ENCODE measurements at places on chromosomes 6 and 20.

GRCh38 chr6:22789315-22789714 lies 219.9 kb downstream of the HDGFL1 start:
- no peaks in the 10 kb centered on the region for H3K27me3 ChIP-seq
- H3K4me3 ChIP-seq, result no peak overlapping the region
- no peak for DNase-seq
- no peaks in the 10 kb centered on the region for H3K4me1 ChIP-seq

GRCh38 chr6:15359335-15359862 lies 113.5 kb downstream of the JARID2 start:
- H3K4me3 ChIP-seq, result no peak overlapping the region
- peaks cover 8% of the 10 kb centered on the region for H3K36me3 ChIP-seq
- DNase-seq, result no peak
- peaks cover 25% of the 10 kb centered on the region for H3K4me1 ChIP-seq
- no peak overlapping the region for H3K27ac ChIP-seq

DNA sequence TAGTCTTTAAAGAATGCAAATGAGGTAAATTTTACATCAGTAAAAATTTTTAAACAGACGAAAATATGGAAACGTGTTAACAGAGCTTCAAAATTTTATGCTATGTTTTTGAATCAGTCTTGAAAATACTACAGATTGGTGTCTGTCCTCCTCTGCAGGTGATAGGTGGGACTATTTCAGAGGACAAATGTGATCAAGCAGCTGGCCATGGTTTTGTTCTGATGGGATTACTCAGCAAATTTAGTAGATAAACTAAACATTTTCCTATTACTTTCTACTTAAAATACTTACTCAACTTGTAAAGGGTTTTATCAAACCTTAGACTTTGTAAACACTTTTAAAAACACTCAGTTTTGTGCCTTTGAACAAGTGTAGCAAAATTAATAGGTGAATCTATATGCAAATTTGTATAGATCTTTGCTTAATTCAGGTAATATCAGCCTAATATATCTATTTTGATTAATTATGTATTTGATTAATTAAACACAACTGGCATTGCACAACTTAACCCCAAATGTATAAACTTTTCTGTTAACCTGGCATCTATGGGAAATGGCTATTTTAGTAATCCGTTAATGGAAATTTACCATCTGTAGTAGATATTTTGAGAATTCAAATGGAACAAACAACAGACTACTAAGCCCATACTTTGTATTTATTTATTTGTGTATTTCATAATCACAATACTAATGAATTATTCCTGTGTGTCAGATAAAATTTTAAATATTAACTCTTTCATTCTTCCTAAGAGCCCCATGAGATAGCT lies 22.5 kb downstream of the ADGRB3 start:
- DNase-seq, result no peak
- no peaks in the 10 kb centered on the region for H3K36me3 ChIP-seq
- H3K27me3 ChIP-seq, result no peaks in the 10 kb centered on the region
- no peak overlapping the region for H3K4me3 ChIP-seq
- H3K4me1 ChIP-seq, result no peaks in the 10 kb centered on the region

DNA sequence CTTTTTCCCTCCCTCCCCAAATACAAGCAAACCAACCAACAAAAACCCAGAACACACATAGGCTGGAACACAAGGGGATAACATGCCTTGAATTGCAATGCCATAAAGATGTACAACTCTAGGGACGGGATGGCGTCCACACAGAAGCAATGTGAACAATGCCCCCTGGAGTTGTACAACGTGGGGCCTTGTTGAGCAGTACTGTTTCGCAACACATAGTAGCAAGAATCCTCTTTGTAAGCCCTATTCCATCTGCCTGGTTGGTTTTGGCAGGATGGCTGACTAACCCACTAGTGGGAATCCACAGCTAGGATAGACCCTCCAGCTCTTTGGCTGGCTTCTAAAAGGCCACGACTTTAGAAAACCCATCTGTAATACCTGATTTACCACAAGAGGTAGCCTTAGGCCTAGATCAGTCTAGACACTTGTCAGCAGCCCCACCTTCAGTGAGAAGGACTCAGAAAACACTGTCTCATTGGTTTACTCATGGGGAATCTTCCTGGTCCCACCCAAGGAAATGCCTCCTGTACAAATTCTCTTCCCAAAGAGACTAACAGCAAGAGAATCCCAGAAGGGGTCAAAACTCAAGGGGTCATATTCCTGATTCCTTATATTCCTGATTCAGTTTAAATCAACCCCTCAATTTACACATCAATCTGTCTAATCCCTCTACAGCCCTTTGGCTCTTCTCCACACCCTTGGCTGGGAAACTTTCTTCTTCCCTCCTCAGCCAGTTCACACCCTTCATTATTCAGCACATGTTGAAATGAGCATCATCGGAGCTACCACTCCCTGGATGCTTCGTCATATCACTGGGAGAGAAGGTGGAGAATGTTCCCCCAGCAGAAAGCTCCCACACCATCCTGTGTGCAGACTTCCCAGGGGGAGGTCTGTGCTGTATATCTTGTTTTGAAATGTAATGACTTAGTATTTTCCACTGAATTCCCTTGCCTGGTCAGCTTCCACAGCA lies 622.4 kb upstream of the FLRT3 start:
- H3K4me1 ChIP-seq, result no peaks in the 10 kb centered on the region
- H3K36me3 ChIP-seq, result no peaks in the 10 kb centered on the region
- no peak overlapping the region for H3K27ac ChIP-seq
- H3K27me3 ChIP-seq, result no peaks in the 10 kb centered on the region

GRCh38 chr6:145548933-145549648 lies 186.2 kb downstream of the EPM2A start:
- H3K27ac ChIP-seq, result no peak overlapping the region
- H3K27me3 ChIP-seq, result peaks cover 2% of the 10 kb centered on the region
- DNase-seq, result no peak
- no peak overlapping the region for H3K4me3 ChIP-seq
- no peaks in the 10 kb centered on the region for H3K4me1 ChIP-seq

DNA sequence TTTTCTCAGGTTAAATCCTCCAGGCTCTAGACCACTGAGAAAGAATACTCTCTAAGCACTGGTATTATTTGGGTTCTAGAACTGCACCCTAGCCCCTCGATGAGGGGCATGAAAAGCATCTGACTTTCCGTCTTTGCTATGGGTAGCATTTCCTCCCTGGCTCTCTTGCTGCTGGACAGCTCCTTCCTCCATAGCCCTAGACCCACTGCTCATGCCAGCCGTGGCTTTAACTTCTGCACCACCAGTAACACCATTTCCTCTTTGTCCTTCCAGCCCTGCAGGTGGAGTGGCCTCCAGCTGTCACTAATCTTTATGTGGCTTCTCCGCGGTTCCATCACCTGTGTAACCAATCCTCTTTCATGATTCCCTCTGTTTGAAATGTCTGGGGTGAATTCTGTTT lies 194.9 kb downstream of the SCP2D1 start:
- no peaks in the 10 kb centered on the region for H3K27me3 ChIP-seq
- DNase-seq, result no peak
- no peaks in the 10 kb centered on the region for H3K4me1 ChIP-seq
- no peaks in the 10 kb centered on the region for H3K36me3 ChIP-seq
- H3K4me3 ChIP-seq, result no peak overlapping the region
- no peak overlapping the region for H3K27ac ChIP-seq

GRCh38 chr20:4150070-4150441 lies 134.7 kb upstream of the RNF24 start:
- no peak for DNase-seq
- H3K4me3 ChIP-seq, result peak overlapping the region; percentile 82

- peaks cover 30% of the 10 kb centered on the region for H3K27me3 ChIP-seq
- DNase-seq, result no peak
- H3K27ac ChIP-seq, result no peak overlapping the region
- H3K4me3 ChIP-seq, result peak overlapping the region; percentile 16
Observed at GRCh38 chr20:57451431-57451794, 60.2 kb downstream of the RBM38 start.

- no peak for DNase-seq
- peaks cover 27% of the 10 kb centered on the region for H3K27me3 ChIP-seq
- H3K27ac ChIP-seq, result peak overlapping the region; percentile 16
- H3K36me3 ChIP-seq, result no peaks in the 10 kb centered on the region
Observed at GRCh38 chr6:18485660-18486435, 98.7 kb downstream of the RNF144B start.

DNA sequence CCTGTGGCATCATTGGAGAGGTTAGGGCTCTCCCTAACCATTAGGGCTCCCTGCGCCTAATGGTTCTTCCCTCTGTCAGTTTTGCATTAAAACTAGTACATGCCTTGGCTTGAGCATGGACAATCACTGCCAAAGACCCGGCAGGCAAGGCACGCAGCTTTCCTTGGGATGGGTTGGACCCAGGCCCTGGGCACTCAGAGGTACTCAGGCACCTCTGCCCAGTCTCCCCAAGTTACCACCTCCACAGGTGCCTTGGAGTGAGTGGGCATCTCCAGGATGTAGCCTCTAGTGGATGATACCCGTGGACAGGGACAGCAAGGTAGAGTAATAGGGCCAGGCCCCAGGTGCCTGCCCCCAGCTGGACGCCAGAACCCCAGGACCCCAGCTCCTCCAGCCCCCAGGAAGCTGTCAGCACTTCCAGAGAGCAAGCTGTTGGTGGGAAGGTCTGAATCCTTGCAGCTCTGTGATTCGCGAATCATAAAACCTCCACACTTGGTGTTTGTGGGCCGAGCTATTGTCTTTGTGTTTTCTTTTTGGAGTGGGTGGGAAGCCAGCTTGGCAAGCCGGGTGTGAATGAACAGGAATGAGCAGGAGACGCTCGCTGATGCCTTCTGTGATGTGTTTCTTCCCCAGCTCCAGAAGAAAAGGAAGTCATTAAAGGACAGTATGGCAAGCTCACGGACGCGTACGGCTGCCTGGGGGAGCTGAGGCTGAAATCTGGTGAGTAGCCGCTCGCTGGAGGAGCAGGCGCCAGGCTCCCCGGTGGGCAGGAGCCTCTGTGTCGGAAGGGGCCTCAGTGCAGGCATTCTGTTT lies 35.1 kb downstream of the SYNJ2 start:
- H3K4me3 ChIP-seq, result no peak overlapping the region
- no peaks in the 10 kb centered on the region for H3K27me3 ChIP-seq
- H3K4me1 ChIP-seq, result peaks cover 24% of the 10 kb centered on the region

DNA sequence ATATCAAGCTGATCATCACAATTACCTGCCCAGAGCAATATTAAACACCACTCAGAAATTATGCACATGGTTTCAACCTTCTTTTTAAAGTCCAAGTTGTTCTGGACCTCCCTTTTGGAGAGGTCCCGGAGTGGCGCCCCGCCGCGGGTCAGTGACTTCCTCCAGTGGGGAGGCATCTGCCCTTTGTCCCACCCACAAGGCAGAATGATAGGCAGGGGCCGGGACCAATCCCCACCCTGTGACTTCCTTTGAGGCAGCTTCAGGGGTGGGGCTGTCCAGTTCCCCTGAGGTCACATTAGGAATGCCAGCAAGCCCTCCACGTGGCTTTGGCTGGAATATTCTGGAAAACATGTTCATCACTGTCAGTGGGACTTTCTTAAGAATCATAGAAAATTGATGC lies 207.0 kb downstream of the ANKRD60 start:
- H3K4me1 ChIP-seq, result no peaks in the 10 kb centered on the region
- no peak overlapping the region for H3K27ac ChIP-seq
- DNase-seq, result no peak
- H3K36me3 ChIP-seq, result no peaks in the 10 kb centered on the region
- no peak overlapping the region for H3K4me3 ChIP-seq

- no peak for DNase-seq
- no peaks in the 10 kb centered on the region for H3K4me1 ChIP-seq
- no peak overlapping the region for H3K27ac ChIP-seq
- H3K4me3 ChIP-seq, result no peak overlapping the region
- no peaks in the 10 kb centered on the region for H3K36me3 ChIP-seq
Observed at GRCh38 chr20:61814726-61815125, 251.0 kb downstream of the TAF4 start.

GRCh38 chr6:33160728-33161344 lies 31.4 kb downstream of the COL11A2 start:
- H3K27ac ChIP-seq, result peak overlapping the region; percentile 82
- H3K27me3 ChIP-seq, result no peaks in the 10 kb centered on the region
- no peak for DNase-seq
- peak overlapping the region; percentile 87 for H3K4me3 ChIP-seq
- peaks cover 12% of the 10 kb centered on the region for H3K4me1 ChIP-seq

DNA sequence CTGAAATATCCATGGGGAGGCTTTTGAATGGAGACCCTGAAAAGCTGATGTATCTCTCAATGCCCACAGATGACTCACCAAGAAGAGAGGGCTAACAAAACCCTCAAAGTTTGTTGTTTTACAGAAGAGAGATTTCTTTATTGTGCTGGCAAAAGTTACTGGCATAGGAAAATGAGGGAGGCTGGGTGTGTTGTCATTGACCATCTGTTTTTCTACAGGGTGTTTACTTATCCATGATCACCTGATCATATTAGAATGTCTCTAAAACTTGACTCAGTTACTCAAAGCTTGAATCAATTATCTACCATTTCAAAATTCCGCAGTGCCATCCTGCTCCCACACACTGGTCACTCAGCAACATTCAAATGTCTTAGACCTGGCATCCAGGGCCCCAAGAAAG lies 9.8 kb downstream of the NCOA6 start:
- H3K27ac ChIP-seq, result no peak overlapping the region
- H3K4me3 ChIP-seq, result no peak overlapping the region
- H3K36me3 ChIP-seq, result no peaks in the 10 kb centered on the region
- peaks cover 3% of the 10 kb centered on the region for H3K4me1 ChIP-seq
- no peaks in the 10 kb centered on the region for H3K27me3 ChIP-seq
- DNase-seq, result no peak

- no peak for DNase-seq
- peaks cover 6% of the 10 kb centered on the region for H3K4me1 ChIP-seq
- H3K4me3 ChIP-seq, result no peak overlapping the region
- no peak overlapping the region for H3K27ac ChIP-seq
- peaks cover 13% of the 10 kb centered on the region for H3K27me3 ChIP-seq
Observed at GRCh38 chr20:62694868-62695267, 13.8 kb upstream of the NTSR1 start.

GRCh38 chr6:55917751-55918415 lies 42.5 kb upstream of the BMP5 start:
- no peak overlapping the region for H3K27ac ChIP-seq
- no peak for DNase-seq
- no peak overlapping the region for H3K4me3 ChIP-seq
- H3K27me3 ChIP-seq, result no peaks in the 10 kb centered on the region

DNA sequence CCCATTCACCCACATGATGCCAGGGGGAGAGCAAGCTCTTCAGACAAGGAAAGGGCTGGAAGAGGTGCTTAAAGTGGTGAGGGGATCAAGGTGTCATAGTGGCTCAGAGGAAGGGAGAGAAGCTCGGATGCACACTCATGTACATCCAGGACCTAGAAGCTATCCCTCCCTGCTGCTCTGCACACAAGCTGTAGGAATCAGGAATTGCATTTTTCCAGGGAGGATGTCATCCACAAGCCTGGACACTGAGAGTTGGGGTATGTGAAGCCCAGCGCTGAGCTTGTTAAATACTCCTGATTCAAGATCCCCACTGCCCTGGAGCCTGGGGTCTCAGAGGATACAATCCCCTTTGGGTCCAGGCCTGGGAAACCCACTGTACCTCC lies 85.8 kb upstream of the CCDC167 start:
- DNase-seq, result no peak
- no peaks in the 10 kb centered on the region for H3K4me1 ChIP-seq
- H3K36me3 ChIP-seq, result no peaks in the 10 kb centered on the region
- H3K4me3 ChIP-seq, result no peak overlapping the region

- H3K36me3 ChIP-seq, result no peaks in the 10 kb centered on the region
- peaks cover 3% of the 10 kb centered on the region for H3K4me1 ChIP-seq
- DNase-seq, result no peak
- no peaks in the 10 kb centered on the region for H3K27me3 ChIP-seq
Observed at GRCh38 chr6:53815381-53816119, 20.7 kb downstream of the LRRC1 start.

- peaks cover 13% of the 10 kb centered on the region for H3K36me3 ChIP-seq
- no peak overlapping the region for H3K27ac ChIP-seq
- no peaks in the 10 kb centered on the region for H3K27me3 ChIP-seq
- peaks cover 6% of the 10 kb centered on the region for H3K4me1 ChIP-seq
- no peak overlapping the region for H3K4me3 ChIP-seq
Observed at GRCh38 chr6:73796881-73797280, 100.9 kb downstream of the CD109 start.

Data from T-helper 2 cell treated with Interferon-gamma antibody and Interleukin-4, amounts not matched to agents 5 μg/mL and 100 μg/mL, for 36 hours (primary cell).